ENCODE measurements at places on chromosomes 16 and 17. TPM values are rescaled to one million over a fixed set of nuclear protein-coding genes. Genes with fewer than 3 reads are reported as not detected.

TMIGD1 gene
- not detected for total RNA-seq

- no peak for DNase-seq
Measured at GRCh38 chr17:22268214-22268911, 576.0 kb downstream of the KCNJ18 start.

- DNase-seq, result no peak
Measured at GRCh38 chr16:10846213-10846998, 27.8 kb upstream of the TVP23A start.

DNA sequence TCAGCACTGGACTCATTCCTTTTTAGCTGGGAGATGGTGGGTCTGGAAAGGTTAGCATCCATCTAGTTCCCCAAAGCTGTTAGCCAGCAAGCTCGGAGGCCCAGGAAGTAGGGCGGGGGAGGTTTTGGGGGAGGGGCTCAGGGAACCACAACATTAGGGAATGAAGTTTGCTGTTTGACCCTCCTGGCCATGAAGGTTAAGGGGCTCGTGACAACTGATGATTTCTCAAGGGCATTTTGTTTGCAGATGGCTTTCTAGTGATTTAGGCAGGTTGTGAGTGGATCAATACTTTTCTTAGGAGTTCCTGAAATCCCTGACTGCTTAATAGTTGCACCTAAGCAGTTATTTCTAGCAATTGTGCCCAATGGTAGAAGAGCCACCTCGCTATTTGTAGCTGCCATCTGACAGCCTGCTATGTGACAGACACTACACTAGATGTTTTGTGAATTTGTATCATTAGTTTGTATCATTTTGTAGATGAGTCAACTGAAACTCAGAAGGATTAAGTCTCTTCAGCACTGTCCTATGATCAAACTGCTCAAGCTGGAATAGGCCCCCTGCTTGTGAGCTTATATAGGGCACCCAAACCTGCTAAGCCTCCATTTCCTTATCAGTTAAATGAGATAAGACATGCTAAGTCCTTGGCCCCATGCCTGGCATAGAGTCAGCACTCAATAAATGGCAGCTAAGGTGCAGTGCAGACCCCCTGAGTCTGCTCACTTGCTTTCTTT lies 146.4 kb downstream of the IRX3 start:
- DNase-seq, result no peak

RRAD gene
- total RNA-seq, result 8.2 TPM

GRCh38 chr16:74788108-74788507 lies 13.5 kb upstream of the FA2H start:
- no peak for DNase-seq

DNA sequence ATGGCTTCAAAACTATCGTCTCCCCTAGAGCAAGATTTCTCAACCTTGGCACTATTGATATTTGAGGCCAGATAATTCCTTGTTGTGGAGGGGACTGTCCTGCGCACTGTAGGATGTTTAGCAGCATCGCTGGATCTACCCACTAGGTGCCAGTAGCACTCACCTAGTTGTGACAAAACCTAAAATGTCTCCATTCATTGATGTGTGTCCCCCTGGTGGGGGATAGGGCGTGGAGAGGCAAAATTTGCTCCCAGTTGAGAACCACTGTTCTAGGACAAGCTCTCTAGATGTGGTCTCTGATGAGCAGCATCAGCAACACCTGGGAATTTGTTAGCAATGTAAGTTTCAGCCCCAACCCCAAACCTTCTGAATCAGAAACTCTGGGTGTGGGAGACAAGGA lies 259.0 kb downstream of the XYLT1 start:
- no peak for DNase-seq

- no peak for DNase-seq
Measured at GRCh38 chr16:57648125-57648524, 19.7 kb downstream of the ADGRG1 start.

- DNase-seq, result no peak
Measured at GRCh38 chr17:12591021-12591735, 74.5 kb upstream of the MYOCD start.

DNA sequence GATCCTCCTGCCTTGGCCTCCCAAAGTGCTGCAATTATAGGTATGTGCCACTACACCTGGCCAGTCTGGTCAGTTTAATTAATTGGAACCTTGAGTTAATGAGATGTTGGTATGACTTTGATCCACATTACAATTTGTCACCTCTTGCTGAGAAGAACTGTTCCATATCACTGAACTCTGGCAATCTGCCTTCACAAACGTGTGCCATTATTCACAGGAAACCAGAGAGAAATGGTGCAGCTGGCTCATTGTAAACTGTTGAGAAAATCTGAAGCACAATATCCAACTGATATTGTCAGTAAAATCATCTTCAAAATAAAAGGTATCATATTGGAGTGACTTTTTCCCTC lies 39.3 kb upstream of the YPEL2 start:
- DNase-seq, result no peak

DNA sequence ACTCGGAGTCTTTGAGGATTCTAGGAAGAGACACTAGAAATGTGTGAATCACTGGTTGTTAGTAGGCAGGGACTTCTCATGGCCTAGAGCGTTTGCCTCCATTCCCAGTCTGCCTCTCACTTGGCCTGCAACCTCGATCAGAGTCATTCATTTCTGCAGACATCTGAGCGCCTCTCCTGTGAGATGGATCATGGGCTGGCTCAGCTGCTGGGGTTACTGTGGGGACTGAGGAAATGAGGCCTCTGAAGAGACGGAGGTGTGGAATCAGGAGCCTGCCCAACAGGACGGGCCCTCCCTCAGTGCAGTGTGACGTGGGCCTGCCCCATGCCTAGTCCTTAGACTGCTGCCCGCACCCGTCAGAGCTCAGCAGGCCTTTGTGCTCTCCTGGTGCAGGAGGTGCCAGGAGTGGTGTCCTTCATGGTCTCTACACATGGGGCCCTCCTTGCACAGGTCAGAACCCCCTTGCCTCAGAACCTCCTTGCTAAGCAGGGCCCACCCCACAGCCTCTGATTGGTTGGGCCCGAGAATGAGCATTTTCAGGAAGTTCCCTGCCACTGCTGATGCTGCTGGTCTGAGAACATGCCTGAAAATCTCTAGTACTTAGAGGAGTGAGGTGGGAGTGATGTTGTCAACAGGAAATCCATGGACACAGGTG lies 99.4 kb downstream of the NPIPB11 start:
- DNase-seq, result no peak

TMEM238L gene
- not detected for total RNA-seq

DNA sequence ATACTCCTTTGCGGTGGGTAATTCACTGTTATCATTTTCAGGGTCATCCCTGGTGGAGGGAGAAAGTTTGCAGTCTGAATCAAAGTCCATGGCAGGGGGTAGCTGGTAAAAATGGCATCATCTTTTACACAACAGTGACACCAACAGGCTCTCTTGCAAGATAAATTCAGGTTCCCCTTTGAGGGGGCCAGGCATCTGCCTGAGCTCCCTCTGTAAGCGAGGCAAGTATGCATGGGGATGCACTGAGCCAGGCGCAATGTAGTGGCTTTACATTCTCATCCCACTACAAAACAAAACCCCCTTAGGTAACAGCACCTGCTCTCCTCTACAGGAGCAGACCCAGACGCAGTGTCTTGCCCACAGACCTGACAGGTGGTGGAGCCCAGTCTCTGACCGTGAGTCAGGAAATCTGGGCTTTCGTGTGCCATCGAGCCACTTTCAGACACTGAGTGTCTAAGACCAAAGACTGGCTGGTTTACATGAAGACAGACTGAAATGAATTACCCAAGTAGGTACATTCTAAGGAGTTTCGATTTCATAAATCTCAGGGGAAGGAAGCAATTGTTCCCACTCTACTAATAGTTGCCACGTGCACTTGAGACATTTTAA lies 17.7 kb downstream of the LITAFD start:
- no peak for DNase-seq

CCL16 gene
- not detected for total RNA-seq

MT1F gene
- 14.8 TPM for total RNA-seq

DNA sequence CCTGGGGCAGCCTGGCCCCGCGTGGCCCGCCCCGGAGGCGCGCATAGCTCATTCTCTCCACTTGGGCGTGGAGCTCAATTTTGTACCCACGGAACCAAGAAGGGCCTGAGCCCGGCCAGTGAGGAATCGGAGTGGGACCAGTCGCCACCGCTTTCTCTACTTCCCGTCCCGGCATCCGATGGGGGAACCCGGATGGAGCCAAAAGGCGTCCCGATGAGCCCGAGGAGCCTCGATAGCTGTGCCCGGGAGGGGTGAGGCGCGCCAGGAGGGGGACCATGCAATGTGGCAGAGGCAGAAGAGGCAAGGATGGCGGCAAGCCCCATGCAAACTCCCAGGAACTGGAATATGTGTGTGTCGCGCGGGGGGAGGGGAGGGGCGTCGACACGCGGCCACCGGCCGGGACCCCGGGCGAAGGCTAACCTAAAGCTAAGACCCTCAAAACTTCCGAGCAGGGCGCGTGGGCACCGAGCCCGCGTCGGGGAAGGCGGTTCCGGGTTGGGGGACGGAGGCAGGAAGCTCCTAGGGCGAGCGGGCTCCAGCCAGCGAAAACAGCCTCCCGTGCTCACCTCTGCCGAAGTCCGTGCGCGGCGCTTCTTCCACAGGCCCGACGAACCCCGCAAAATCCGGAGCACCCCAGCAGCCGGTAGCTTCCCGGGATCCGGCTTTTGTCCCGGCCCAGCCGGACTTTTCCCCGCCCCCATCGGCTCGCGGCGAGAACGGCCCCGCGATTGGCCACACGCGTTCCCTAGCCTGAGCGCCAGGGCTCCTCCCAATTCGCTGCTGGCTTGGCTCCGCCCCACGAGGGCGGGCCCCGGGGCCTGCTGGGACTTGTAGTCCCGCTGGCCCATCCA lies at the start of gene ACLY:
Gene ACLY, minus strand, starts transcription at position 638 of the 851 bp plus-strand sequence. CDS start 5,078 bp downstream, outside the sequence.
- DNase-seq, result peak; percentile 99

CES1 gene
- 78.9 TPM for total RNA-seq

DNA sequence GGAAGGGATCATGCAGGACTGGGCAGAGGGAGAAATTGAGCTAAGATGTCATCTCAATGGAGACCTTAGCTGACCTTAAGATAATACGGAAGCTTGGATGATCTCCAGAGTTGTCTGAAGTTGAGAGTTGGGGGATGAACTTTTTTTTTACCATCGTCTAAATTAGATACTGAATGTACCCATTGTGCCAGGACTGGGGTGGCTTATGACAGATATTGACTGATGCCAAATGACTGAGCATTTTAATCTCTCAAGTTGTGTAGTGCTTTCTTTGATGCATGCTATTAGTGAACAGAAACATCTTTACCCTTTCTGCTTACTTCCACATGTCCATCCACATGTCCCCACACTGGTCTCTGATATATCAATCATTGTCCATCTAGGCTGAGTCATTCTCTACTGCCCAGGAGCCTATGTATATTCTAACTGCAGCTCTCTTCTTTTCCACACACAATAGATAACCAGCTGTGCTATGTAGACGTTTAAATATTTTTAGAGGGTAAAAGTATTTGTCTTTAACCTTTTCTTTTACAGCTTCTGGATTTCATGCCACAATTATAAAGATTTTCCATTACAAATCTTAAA lies 60.2 kb upstream of the ZKSCAN2 start:
- DNase-seq, result no peak

DNA sequence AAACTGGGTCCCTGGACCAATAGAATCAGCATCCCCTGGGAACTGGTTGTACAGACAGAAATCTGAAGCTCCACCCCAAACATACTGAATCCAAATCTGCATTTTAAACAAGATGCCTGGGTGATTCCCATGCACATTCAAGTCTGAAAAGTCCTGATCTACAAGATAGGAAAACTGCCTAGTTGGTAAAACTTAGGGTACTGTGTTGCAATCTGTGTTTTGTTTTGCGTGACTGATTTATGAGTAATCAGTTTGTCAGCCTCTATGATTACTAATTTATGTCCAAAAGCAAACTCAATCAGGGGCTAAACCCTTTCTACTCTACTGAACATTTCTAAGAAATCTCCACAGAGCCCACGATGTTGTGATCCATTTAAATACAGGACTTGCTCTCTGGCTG lies 103.8 kb downstream of the YPEL2 start:
- DNase-seq, result no peak

- peak; percentile 90 for DNase-seq
Measured at GRCh38 chr17:32912218-32912897, 15.6 kb upstream of the TMEM98 start.

DNA sequence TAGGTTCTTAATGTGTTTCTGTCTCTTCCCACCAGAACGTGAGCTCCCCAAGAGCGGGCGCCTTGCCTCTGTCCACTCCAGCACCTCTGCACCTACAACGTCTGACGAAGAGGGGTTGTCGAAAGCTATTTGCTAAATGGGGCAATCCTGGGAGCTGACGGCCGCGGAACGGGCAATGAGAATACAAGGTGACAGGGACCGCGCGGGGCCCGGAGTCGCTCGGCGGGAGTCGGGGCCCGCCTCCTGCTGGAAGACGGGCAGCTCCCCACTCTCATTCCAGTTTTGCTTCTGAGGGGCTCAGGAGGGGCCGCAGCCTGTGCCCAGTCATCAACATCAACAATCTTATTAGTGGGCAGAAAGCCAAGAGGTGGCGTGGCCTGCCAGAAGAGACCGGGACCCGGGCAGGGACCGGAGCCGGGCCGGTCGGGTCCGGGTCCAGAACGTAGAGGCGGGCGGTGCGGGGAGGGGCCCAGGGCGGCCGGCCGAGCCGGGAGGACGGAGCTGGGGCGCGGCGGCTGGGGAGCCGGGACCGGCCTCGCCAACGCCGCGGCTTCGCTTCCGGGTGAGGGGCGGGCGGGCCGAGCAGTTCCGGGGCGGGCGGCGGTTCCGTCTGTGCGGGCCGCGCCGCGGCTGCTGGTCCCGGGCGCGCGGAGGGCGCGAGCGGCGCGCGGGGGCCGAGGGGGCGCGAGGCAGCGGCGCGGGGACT lies at the start of gene MOSMO:
Gene MOSMO, plus strand, starts transcription at position 603 of the 706 bp plus-strand sequence. CDS start 191 bp downstream, outside the sequence.
- DNase-seq, result peak; percentile 53

- DNase-seq, result no peak
Measured at GRCh38 chr16:1592446-1592845, 19.4 kb downstream of the IFT140 start.

SLC38A7 gene
- total RNA-seq, result 32.6 TPM

- DNase-seq, result no peak
Measured at GRCh38 chr17:2435862-2436261, 35.0 kb upstream of the MNT start.

TVP23A gene
- 0.47 TPM for total RNA-seq

DNA sequence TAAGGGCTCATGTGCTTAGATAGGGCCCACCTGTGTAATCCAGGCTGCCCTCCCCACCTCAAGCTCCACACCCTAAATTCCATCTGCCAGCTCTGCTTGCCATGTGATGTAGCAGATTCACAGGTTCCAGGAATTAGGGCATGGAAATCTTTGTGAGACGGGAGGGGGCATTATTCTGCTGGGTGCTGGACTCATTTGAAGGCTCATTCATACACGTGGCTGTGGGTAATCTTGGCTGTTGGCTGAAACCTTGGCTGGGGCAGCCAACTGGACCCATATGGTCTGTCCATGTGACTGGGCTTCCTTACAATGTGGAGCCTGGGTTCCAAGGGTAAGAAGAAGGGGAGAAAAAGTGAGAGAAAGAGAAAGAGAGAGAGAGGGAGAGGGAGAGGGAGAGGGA lies 115.1 kb downstream of the CYLD start:
- DNase-seq, result no peak

BEAN1 gene
- 0.65 TPM for total RNA-seq

DNA sequence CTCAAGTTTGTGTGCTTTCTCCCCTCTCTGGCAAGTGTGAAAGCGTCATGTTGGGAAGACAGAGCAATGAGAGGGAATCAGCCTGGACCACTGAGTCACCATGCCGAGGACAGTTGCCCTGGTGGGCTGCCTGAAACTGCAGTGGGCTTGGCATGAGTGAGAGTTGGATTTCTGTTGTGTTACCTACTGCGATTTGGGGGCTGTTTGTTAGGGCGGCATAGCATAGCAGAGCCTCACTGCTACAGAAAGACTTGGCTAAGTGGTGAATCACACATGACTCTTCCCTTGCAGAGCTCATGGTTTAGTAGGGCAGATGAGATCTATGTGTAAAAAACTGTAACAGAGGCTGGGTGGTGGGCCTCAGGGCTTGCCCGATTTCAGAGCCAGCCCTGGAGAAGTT lies 324.6 kb downstream of the C16orf95 start:
- DNase-seq, result no peak

Measured in left lung (tissue), 14 donors.